Stimulated activated CD4-positive, alpha-beta T cell treated with anti-CD3 and anti-CD28 coated beads, TNF-alpha, amount 100 ng/mL, for 48 hours (primary cell): ENCODE measurements at places on chromosomes 2 and 18.

GRCh38 chr2:239559417-239560261, 158.8 kb upstream of the HDAC4 start:
- DNase-seq, result no peak

DNA sequence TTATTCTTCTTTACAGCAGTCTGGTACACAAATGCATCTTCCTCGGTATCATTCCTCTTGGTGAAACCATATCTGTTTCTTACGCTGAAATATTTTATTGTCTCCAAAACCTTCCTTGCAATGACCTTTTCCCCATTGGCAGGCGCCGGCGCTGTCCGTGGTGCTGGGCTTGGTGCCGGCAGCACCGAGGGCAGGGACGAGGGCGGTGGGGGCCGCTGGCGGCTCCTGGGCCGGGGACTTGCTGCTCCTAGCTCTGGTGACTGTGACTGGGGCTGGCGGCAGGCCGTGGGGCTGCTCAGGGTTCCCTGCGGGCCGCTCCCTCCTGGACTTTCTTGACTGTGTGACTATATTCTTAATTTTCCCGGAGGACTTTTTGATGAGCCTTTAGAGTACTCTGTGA, 72.5 kb downstream of the GPR39 start:
- no peak for DNase-seq

- DNase-seq, result no peak
These were observed 331.3 kb downstream of the THSD7B start for GRCh38 chr2:137096693-137097092.

DNA sequence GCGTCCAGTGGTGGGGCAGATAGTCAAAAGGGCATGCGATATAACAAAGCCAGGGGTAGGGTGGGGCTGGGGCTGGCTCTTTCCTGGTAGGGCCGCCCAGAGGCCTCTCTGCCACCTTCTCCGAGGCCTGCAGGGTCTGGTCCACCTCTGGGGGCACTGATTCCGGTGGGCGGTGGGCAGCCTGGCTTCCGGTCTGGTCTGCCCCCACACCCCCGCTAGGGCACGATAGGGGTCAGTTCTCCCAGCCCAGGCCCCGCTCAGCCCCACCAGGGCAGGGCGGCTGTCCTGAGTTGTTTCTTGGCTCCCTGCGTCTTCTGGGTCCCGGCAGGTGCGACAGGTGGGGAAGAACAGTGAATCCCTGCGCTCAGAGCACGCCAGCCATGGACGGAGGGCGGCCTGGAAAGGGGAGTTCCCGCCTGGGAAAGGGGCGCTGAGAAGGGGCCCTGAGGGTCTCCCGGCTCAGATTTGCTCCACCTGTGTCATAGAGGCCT, 707 bp upstream of the ERFE start:
- no peak for DNase-seq

DNA sequence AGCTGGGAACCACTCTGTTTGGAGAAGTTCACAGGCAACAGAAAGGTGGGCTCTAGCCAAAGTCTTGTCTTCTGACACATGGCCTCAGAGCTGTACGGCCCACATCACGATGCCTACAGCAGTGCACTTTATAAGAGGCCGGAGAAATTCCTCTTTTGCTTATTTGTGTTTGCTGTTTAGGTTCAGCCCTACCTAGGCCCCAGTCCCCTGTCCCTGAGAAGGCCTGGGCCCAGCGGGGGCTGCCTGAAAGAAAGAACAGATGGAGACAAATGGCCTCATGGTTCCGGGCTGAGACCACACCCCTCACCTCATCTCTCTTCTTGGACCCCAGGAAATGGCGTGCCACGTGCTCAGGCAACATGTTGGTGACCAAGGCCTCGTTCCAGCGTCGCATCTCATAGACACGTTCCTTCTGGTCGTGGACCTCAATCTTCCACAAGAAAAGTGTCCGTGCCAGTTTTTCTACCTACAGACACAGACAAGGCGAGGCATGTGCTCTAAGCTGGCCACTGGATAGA, 30.9 kb downstream of the CENPO start:
- DNase-seq, result no peak

GRCh38 chr2:19169134-19169768, 189.2 kb downstream of the OSR1 start:
- no peak for DNase-seq

GRCh38 chr2:47174733-47175361, 19.7 kb upstream of the STPG4 start:
- DNase-seq, result peak; percentile 6

GRCh38 chr2:69190743-69191404, 177.9 kb downstream of the ANTXR1 start:
- no peak for DNase-seq

- DNase-seq, result no peak
These were observed 113.2 kb downstream of the PIGN start for GRCh38 chr18:62073461-62074281.

GRCh38 chr18:67305466-67305865, 211.1 kb downstream of the DSEL start:
- no peak for DNase-seq
